ENCODE measurements at places on chromosomes 7 and 10.
A peak's percentile ranks its signal among the peaks of the same experiment; 100 is the strongest.

GRCh38 chr10:59285848-59286247 lies 76.5 kb downstream of the FAM13C start:
- DNase-seq, result no peak

DNA sequence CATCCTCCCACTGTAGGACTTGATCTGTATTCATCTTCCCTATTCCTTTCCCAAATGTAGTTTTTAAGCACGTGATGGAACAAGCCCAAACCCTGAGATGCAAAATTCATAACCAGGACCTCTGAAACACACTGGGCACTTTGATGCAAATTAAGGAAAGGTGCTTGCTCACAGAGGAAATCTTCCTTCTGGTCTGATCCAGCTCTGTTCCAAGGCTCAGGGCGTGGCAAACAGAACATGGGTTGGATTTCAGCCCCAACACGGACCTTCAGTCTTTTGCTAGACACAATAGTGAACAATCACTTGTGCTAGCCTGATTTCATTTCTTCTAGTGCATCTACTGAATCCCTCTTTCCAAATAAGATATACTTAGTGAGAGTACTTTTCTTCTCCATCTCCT lies 27.9 kb downstream of the PON3 start:
- DNase-seq, result no peak

- DNase-seq, result no peak
Observed at GRCh38 chr10:88783724-88784123, 18.8 kb upstream of the LIPM start.

- no peak for DNase-seq
Observed at GRCh38 chr7:134505856-134506255, 21.5 kb upstream of the AKR1B10 start.

- no peak for DNase-seq
Observed at GRCh38 chr10:71782221-71782916, 9.0 kb upstream of the VSIR start.

- DNase-seq, result no peak
Observed at GRCh38 chr7:55127135-55127551, 108.3 kb downstream of the EGFR start.

- DNase-seq, result no peak
Observed at GRCh38 chr7:69568266-69568665, 30.0 kb upstream of the AUTS2 start.

DNA sequence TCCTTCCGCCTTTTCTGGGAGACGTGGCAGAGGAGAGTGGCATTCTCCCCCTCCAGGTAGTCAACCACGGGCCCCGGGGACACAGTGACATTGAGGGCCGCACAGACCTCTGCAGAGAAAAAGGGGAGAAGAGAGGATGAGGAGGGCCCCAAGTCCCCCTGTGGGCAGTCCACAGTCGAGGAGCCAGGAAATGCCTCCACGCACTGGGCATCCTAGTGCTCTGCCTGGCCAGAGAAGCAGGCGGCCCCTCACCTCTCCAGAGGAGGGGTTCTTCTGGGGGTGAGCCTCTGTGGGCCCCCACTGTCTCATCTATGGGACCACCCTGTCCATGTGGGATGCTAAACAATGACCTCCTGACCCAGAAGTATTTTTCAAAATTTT lies 7.4 kb downstream of the VSTM4 start:
- DNase-seq, result no peak

DNA sequence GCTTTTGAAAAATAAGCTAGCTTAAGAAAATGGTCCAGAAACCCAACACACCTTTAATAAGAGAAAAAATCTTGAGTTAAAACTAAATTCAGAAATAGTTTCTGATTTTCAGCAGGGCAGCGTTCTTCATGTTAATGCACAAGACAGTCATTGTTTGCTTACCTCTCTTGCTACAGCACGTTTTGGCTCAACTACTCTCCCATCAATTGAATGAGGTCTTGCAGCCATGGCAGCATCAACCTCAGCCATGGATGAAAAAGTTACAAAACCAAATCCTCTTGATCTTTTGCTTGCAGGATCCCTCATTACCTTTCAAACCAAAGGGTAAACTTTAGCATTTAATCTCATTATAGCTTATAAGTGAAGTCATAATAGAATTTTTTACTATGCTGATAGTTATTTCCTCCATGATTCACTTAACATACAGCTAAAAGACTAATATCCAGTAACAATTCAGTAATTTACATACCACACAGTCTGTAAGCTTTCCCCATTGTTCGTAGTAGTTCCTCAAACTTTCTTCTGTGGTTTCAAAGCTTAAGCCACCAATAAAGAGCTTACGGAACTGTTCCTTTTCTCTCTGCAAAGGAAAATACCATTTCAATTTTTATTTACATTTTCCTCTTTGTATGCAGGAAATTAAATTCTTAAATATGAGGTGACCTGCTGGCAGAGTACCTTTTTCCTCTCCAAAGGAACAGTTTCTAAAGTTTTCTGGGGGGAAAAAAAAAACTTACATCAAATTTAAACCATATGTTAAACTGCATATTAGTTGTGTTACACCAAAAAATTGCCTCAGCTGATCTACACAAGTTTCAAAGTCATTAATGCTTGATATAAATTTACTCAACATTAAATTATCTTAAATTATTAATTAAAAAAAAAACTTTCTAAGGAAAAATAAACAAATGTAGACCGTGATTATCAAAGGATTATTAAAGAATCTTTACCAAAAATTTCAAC lies 3.1 kb downstream of the HNRNPA2B1 start:
- no peak for DNase-seq

DNA sequence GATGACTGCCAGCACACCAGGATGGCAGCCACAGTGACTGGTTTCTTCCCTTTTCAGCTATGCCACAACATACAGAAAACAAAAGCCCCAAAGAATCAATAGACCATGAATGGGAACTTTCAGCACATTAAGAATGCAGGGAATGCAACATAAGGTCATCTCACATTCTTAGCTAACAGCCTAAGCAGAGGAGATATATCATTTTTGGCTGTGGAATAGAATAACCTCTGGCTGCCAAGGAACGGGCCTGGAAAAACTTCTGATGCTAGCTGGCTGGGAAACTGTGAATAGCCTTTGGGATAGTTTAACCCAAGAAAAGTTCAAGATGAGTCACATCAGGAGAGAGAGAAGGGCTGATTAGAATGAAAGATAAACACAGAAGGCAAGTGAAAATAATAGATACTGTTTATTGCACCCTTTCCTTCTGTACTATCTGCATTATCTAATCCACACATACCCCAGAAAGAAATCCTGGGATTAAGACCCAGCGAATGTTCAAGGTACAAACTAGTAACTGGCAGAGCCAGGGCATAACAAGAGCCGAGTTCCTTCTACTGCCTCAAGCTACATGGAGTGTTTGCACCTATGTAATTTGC lies 169.2 kb downstream of the SEMA3A start:
- peak; percentile 57 for DNase-seq

- no peak for DNase-seq
Observed at GRCh38 chr7:127322832-127323493, 69.5 kb downstream of the ZNF800 start.

DNA sequence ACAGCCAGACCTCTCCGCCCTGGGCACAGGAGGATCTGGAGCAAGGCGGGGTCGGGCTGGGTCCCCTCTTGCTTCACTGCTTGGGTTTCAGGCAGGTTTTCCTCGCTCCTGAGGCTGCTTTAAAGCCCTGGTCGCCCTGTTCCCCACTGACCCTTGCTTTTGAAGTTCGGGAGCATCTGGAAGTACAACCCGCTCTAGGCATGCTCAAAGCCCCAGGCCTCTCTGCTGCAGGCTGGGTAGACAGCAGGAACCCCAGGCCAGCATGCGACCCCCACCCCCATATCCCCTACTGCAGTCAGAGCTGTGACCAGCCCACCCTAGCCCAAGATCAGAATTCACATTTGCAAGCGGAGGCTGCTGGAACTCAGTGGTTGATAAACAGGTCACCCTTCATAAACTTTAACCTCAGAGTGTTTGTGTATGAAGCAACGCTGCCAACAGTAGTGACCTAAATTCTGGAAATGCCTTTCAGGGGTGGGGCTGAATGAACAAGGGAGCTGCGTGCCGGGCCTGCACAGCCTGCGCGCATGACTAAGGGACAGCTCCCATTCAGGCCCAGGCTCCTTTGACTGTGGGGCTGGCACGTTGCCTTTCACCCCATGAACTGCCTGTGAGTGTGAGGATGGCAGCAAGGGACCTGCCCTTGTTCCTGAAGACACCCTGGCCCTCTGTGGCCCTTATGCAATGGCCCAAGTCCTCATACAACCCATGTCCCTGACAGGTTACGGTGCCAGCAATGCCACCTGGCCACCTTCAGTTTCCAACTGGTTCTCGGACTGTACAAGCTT lies 52.5 kb downstream of the PROSER2 start:
- no peak for DNase-seq

Data from smooth muscle cell of the brain vasculature (primary cell).